ENCODE measurements at places on chromosomes 6 and 20. TPM values are rescaled to one million over a fixed set of nuclear protein-coding genes. Genes with fewer than 3 reads are reported as not detected.

- DNase-seq: no peak
These were observed 71.7 kb downstream of the GRM4 start for GRCh38 chr6:34074064-34074742.

DNA sequence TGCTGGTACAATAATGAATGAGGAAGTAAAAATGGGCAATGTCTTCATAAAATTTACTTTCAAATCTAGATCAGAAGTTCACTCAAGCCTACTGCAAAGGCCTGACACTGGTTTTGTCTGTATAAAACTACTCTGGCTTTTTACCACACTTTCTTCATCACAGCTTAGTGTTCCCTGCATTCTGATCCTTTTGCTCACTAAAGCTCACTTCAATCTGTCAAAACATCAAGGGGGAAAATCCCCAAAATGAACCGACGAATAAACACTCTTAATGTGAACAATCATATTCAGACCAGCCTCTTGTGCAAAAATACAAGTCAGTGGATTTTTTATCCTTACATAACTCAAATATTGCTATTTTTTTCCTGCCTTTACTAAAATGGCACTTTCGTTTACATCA lies 98.5 kb downstream of the PRDM1 start:
- DNase-seq: no peak

GRCh38 chr6:159926542-159927203 lies 35.9 kb downstream of the MAS1 start:
- DNase-seq: no peak

- no peak for DNase-seq
These were observed 79.2 kb downstream of the NOL4L start for GRCh38 chr20:32505723-32506473.

Gene ADGB
- not detected for total RNA-seq

Gene TPD52L1
- 9.7 TPM for total RNA-seq

DNA sequence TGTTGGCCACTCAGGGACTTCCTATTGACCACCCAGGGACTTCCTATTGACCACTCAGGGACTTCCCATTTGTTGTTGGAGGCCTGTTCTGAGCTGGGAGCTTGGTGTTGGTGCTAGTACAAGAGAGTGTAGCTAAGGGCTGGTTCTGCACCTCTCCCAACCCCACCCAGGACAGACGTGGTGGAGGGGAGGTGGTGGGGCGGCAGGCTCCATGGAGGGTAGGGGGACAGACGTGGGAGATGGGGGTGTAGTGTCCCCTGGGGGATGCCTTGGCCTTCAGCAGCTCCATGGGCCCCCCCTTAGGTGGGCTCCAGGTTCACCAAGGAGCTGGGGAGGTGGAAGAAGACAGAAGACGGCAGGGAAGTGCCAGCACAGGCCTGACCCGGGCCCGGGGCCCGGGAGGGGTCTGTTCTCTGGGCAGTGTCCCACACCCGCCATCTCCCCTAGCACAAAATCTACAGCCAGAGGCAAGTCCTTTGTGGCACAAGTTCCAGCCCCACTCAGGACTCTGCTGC lies 33.9 kb downstream of the CHRNA4 start:
- DNase-seq: no peak

- no peak for DNase-seq
These were observed 113.3 kb upstream of the EEF1E1 start for GRCh38 chr6:8215631-8216030.

Gene SNTA1
- 20.3 TPM for total RNA-seq

GRCh38 chr6:132456700-132457143 lies 55.4 kb upstream of the MOXD1 start:
- DNase-seq: no peak

Gene SPTLC3
- total RNA-seq: 0.97 TPM

DNA sequence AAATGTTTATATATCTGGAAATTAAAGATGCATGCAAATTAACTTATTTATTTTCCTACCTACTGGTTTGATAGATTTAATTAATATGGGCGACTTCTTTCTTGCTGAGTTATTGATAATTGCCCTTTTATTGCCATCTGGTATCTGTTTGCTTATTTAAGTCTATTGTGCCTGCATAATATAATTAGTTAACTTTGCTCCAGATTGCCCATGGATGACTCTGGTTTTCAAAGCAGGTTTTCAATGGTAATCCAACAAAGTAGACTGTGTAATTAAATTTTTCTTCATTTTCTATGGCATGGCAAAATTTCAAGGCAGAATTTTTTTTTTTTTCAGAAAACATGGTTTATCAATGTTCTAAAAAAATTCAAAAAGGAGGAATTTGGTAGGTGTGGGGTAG lies 1092.0 kb downstream of the GRIK2 start:
- DNase-seq: no peak

GRCh38 chr6:170067923-170068360 lies 222.9 kb downstream of the DLL1 start:
- DNase-seq: no peak

DNA sequence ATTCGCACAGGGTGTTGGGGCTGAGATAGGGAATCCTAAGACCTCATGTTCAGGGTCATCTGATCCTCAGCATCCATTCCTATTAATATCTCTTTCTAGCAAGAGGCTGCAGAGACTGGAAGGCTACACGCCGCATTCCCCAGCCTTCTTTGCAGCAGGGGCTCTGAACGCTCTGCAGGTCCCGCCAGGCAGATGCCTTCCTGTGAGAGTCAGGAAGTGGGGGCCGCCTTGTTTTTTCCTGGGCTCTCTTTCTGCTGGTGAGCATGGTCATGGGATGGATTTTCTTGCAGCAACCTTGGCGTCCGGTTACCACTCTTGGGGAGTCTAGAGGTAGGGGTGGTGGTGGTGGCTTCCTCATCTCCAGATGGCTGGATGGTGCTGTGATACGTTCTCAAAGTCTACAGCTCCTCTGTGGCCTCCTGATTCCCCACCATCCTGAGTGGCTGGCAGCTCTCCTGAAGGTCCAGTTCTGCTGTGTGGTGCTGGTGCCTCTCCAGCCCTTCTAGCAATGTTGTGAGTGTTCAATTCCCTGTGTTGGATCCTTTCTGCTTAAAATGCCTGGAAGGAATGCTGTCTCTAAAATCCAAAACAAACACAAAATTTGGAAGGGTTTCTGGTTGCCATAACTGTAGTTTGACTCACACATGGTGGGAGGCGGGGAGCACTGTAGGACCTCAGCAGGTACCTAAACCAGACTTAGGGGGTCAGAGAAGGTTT lies 111.9 kb downstream of the CEBPB start:
- peak; percentile 36 for DNase-seq

Gene ATP6V1G2
- total RNA-seq: 1.3 TPM

Gene SERINC1
- 142 TPM for total RNA-seq

DNA sequence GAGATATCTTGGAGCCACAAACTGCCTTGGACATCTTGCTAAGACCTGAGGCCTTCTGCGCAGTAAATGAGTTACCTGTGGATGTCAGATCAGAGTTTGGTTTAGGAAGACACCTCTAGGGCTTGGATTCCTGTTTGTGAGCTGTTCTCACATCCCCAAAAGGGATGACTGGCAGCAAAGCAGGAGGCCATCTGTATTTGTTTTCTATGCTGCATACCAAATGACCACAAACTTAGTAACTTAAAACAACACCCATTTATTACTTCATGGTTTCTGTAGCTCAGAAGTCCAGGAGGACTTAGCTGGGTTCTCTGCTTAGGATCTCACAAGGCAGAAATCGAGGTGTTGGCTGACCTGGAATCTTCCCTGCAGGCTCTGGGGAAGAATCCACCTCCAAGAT lies 116.7 kb downstream of the UNC5CL start:
- peak; percentile 15 for DNase-seq

Gene MEI4
- total RNA-seq: not detected

DNA sequence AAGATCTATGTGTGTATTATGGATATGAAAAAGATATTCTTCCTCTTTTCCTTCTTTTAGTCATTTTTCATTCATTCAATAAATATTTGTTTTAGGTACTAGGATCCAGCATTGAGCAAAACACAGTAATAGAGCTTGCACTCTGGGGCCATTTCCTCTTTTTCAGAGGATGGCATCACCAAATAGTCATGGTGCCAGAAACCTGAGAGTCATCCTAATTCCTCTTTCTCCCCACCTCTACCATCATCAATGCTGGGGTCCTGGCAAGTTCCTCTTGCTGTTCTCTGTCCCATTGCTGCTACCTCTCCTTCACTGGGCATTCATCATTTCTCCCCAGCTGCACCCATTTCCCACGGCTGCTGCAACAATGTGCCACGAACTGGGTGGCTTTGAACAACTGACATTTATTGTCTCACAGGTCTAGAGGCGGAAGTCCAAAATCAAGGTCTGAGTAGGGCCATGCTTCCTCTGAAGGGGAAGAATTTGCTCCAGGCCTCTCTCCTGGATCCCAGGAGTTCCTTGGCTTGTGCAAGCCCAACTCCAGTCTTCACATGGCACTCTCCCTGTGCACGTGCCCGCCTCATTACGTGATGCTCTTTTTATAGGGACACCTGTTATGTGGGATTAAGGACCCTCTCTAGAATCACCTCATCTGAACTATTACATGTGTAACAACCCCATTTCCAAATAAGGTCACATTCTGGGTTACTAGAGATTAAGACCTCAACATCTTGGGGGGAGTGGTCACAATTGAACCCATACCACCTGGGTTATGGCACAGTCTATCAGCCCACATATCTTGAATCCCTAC lies 9.5 kb upstream of the IGF2R start:
- no peak for DNase-seq

DNA sequence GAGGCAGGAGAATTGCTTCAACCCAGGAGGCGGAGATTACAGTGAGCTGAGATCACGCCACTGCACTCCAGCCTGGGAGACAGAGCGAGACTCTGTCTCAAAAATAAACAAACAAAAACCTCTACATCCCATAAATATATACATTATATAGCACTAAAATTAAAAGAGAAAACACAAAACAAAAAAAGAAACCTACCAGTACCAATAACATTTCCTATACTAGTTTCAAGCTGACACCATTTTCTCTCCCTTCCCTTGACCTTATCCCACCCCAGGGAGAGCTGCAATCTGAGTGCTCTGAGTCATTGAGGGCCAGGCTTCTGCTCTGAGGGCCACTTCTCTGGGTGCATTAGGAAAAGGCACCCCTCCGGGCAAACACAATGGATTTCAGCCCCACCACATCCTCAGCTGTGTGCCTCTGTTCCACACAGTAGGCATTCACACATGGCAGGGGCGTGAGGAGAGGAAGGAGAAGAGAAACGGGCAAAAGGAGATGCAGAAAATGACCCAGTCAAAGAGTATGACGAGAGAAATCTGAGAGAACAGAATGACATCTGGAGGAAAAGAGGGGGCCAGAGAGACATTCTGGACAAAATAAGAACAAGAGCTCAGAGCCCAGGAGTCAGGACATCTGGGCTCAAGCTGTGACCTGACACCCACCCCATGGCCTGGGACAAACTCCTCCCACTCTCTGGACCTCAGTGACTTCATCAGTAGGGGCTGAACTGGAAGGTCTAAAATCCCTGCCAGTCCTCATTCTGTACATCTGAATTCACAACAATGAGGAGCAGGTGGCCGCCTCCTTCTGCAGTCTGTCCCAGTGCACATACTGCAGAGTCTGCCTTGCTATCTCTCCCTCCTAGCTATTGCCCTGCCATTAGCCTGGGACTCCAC lies 18.2 kb downstream of the TRIM26 start:
- DNase-seq: no peak

All from fibroblast of villous mesenchyme (primary cell).